ENCODE measurements at places on chromosomes 5 and 9.

- DNase-seq, result no peak
Observed at GRCh38 chr5:99076723-99077640, 148.2 kb upstream of the CHD1 start.

DNA sequence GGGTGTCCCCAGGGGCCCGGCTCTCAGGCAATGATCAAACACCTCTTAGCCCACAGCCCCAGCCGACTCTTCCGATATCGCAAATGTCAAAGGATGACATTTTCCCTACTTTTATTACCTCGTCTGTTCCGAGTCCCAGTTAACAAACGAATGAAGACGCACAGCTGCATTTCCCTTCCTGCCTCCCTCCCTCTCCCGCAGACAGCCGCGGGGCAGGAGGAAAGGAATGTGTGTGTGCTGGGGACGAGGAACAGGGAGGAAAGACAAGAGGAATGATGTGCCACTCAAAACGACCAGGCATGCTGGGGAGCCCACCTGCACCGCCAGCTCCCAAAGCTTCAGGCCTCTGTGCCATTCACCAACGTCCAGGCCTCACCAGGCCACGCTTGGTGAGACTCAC is 125.9 kb upstream of the SARDH start:
- no peak for DNase-seq

DNA sequence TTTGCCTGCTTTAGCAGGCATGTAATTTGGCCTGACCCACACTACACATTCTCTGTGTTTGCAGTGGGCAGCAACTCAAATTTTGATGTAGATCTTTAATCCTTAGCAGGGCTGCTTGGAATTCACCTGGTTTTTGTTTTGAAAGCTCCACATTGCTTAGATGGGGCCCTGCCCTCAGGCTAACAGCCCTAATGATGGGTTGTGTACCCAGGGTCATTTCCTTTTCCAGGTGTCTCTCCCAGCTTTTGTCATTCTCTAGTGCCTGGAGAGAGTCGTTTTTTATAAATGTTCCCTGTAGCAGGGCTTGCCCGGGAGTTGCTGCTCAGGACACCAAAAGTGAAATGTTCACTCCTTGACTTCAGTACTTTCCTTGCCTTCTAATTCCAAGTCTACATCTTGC is 126.3 kb downstream of the TRIO start:
- no peak for DNase-seq

- DNase-seq, result no peak
Observed at GRCh38 chr9:94760010-94760409, 33.5 kb downstream of the AOPEP start.
